GM13977 (cell line): ENCODE measurements at places on chromosomes 4 and X.

GRCh38 chrX:68894513-68895340, 65.9 kb downstream of the EFNB1 start:
- no peak for DNase-seq

DNA sequence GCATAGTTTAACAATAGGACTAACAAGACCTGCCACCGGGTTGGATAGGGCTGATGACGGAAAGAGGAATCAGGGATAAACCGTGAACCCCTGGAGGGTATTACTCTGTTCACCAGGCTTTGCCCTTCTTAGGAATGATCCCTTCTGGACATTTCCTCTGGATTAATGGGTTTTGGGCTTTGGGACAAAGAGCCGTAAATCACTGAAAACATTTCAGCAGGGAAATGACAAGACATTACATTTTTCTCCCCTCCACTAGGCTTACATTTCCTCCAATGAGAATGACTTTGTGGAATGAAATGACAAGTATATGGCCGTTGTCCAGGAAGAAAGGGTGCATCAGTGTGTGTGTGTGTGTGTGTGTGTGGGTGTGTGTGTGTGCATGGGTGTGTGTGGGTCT, 25.9 kb upstream of the RBPJ start:
- DNase-seq: no peak

DNA sequence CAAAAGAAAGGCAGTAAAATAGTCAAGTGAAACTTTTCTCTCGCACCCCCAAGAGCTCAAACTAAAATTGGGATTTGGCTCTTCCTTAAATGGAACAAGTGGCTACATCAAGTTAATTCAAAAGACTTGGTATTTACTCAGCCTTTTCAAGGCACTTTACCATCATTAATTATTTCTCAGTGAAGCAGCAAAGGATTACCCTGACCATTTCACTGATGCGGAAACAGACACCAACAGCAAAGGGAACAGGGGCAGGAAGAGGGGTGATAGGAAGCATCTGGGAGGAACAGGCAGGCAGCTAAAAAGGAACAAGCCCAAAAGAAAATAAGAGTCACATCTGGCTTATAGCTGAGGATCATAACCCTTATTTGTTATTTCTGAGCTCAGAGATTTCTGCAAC, 2.7 kb downstream of the SCML2 start:
- DNase-seq: no peak

DNA sequence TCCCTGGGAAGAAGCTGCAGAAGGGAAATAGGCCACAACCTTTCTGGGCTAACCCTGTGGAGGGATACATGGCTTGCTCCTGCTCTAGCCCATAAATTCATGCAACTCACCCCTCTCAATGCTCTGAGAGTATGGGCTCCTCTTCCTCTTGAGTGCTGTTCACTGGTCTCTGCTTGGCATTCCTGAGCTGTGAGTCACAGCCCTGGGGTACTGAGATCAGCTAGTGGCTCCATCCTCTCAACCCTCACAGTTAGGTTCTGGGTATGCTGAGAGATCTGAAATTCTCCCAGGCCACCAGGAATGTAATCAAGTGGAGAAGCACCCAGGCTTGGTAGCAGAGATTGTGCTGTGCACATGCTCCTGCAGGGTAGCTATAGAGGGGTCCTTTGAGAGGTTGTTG, 60.6 kb upstream of the SPANXN2 start:
- no peak for DNase-seq

DNA sequence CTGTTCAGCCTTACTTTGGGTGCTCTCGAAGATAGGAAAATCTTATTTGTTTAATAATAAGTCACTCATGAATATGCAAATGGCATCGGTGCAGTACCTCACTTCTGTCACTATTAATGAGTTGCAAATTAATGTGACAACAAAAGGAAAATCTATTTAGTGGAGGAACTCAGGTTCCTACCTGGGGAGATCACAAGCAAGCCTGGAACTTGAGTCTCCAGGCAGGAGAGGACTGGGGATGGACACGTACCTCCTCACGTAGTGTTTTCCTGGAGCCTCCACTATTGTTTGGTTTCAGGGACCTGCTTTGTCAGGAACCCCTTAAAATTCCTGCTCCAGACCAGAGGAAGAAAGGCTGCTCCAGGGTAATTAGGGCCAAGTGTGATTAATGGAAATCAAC, 82.1 kb downstream of the BCOR start:
- DNase-seq: peak; percentile 6

- no peak for DNase-seq
Observed at GRCh38 chr4:41146716-41147506, 67.4 kb downstream of the APBB2 start.

DNA sequence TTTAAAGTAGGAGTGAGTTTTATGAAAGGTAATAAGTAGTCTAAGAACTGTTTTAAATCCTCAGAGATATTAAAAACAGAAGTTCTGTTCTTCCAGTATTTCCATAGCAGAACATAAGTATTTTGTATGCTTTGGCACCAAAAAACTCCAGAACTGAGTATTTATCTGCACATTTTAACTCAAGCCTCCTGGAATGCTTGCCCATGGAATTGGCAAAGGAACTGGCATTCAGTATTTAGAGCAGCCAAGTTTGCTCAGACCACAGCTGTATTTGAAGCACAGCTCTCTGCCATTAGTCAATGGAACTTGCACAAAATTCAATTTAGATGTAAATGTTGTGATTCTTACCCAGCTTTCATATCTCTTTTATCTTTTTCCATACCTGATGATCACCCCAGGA, 42.2 kb downstream of the NDNF start:
- DNase-seq: no peak

DNA sequence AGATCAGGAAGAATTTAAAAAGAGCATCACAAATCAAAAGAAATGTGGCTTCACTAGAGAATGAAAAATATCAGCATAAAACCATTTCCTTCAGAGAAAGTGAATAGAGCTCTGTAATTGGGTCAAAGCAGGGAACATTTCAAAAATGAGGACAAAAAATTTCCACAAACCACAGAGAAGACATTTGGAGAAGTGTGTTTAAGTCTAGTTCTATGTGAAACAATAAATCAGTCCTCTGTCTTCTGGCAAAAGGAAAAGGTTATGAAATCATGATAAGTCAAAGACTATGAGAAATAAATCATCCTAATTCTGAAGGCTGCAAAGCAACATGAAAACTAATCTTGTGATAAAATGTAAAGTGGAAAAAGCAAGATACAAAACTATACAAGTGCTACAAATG, 27.9 kb downstream of the SMPX start:
- DNase-seq: no peak

- DNase-seq: no peak
Observed at GRCh38 chr4:109629775-109630174, 69.7 kb downstream of the MCUB start.

DNA sequence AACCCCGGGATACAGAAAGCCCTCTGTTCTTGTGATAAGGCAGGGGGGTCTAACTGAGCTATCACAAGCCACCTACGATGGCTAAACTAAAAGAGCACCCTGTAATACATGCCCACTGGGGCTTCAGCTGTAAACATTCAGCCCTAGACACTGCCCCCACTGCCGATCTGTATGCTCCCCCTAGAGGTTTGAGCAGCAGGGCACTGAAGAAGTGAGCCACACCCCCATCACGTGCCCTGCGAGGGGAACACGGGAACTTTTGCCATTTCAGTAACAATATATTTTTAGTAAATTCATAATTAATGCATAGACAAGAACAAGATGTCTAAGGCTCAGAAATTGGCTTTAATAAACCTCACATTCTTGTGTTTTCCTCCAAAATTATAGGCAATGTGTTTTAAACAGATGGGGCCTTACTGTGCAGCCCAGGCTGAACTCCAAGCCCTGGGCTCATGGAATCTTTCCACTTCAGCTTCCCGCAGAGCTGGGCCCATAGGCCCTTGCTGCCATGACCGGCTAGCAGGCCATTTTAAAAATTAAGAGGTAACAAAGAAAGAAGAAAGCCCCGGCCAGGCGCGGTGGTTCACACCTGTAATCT, 235.3 kb upstream of the SFRP2 start:
- DNase-seq: no peak

- no peak for DNase-seq
Observed at GRCh38 chrX:107978707-107979307, 3.4 kb downstream of the TEX13B start.

- no peak for DNase-seq
Observed at GRCh38 chr4:26515936-26516335, 25.7 kb upstream of the CCKAR start.

- DNase-seq: no peak
Observed at GRCh38 chrX:73478961-73479360, 32.1 kb downstream of the CDX4 start.

DNA sequence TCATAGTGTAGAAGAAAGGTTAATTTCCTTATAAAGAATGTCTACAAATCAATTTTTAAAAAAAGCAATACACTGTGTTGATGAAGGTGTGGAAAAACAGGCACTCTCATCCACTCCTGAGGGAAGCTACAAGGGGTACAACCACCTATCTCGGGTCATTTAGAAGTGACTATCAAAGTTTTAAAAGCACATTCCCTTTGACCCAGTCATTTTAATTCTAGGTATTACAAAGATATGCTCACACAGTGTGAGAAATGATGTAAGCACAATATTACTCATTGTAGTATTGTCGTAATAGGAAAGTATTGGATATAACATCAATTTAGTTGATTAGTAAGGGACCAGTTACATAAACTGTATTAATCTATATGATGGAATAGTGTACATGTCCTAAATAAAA, 7.4 kb upstream of the HCCS start:
- no peak for DNase-seq

DNA sequence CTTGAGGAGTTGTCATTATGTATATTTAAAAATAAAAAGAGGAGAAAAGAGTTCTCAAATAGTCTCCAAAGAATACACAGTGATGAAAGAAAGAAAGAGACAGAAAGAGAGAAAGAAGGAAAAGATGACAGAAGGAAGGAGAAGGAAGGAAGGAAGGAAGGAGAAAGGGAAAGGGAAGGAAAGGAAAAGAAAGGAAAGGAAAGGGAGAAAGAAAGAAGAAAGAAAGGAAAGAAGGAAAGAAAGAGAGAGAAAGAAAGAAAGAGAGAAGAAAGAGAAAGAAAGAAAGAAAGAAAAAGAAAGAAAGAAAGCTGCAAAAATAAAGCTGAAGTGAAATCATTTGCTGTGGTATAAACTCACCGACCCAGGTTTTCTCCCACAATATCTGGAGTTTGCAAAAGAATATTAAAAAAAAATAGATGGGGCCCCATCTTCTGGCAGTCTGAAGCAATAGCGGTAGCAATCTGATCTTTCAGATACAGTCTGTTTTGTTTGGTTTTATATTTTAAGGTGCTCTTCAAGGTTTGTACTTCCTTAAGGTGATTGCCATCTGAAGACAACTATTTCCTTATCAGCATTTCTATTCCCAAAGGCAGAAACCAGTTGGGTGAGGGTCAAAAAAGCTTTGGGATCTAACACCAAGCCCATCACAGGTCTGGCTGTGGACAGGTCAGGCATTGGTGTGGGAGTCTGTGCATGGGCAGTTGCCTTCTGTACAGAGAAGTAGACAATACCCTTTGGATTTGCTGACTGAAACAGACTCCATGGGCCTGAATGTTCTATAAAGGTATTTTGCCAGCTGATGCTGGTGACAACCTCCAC, 160.4 kb downstream of the CPEB2 start:
- peak; percentile 40 for DNase-seq

DNA sequence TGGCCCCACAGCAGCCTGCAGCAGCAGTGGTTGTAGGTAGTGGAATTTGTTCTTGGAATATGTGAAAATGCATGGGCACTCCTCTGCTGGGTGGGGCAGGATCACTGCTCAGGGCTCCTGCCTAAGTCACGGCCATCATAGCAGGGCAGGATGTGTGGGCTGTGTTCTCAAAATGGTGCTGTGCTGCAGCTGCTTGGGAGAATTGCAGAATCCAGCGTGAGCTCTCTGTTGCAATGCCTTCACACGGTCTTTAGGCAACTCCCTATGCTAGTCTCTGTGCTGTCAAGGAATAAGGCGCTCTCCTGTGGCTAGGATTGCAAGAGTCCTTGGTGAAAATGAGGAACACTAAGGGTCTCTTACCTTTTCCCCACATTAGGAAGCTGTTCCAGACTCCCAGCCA, 42.9 kb downstream of the F8 start:
- DNase-seq: no peak

DNA sequence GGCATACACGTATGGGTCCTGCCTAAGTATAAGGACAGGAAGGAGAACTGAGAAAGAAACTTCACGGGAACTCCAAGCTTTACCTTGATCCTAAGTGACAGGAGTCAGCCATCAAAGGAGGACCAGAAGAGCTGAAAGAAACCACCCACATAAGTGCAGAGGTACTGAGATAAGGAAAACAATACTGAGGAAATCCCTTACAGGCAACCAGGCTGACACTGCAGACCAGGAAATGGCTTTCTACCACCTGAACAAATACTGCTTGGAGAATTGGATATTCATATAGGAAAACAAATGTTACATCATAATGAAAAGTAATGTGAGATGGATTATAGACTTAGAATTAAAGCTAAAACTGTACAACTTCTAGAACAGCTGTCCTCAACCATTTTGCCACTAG, 127.0 kb downstream of the IL15 start:
- no peak for DNase-seq

DNA sequence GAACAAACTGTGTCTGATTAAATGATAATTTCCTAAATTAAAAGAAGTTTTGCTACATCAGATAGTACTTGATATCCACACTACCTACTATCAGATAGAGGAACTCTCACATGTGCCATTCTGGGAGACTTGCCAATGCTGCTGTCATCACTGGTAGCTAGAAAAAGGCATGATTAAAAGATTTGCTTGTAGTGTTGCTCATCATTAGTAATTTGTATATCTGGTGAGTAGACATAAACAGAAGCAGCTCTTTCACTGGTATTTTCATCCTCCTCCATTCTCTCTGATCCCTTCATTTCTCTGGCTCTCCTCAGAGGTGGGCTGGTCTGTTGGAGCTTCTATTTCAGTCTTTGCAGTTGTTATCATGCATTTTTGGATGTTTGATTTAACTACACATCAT, 56.0 kb downstream of the SPRY1 start:
- no peak for DNase-seq

DNA sequence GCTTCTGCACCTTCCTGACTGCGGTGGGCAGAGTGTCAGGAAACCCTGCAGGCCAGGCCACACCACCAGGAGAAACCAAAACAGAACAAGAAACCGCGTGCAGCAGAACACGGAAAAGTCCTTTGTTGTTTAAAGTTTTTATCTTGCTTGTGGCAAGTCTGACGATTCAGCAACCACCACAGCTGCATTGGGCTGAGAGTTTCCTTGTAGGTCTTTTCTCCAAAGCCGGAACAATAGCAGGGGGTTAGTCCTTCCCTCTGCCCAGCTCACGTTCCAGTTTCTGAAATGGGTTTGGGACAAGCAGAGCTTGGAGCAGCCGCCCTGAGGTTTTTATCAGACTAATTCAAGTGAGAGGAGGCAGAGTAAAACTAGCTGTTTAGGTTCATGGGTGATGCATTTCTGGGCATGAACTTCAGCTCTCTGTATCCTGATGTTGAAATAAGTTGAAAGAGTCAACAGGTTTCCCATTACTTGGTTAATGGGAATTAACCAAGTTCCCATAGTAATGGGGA, 216.9 kb downstream of the PTTG2 start:
- peak; percentile 29 for DNase-seq

DNA sequence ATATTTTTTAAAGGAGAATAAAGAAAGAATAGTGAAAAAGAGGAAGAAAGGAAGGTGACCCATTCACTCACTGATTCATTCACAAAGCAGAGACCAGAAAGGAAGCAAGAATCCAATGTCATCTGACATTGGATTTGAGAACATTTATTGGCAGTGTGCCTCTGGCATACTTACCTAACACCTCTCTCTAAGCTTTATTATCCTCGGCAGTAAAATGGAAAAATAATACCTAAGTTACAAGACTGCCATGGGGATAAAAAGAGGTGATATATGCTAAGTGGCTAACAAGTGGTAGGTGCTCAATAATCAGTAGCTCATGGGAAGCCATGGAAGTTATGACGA, 41.6 kb upstream of the PPARGC1A start:
- DNase-seq: no peak
